ENCODE measurements at places on chromosomes 2 and 18.

DNA sequence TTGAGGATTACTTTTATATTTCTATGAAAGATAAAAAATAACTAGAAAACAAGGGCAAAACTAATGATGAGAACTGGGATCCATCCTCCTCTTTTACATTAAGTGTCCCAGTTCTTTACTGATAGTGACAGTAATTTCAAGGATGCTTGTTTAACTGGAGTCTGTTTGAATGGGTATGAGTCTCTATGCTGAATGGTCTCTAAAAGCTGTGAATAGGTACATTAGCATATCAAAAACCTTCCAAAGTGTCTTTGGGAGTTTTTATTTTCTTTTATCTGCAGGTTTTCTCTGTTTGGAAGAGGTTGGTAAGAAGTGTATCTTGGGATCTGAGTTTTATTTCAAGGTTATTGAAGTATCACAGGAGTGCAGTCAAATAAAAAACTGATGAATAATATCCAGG, 30.0 kb downstream of the DSEL start:
- no peak for DNase-seq

GRCh38 chr2:109453371-109453995, 160.3 kb downstream of the SEPTIN10 start:
- no peak for DNase-seq

- DNase-seq: no peak
These were observed 66.3 kb upstream of the GPR45 start for GRCh38 chr2:105175231-105175630.

- peak; percentile 43 for DNase-seq
These were observed 858 bp downstream of the KCNS3 start for GRCh38 chr2:17879137-17879912.

GRCh38 chr18:55821219-55821618, 233.2 kb upstream of the TCF4 start:
- peak; percentile 24 for DNase-seq

- DNase-seq: peak; percentile 36
These were observed 63.1 kb downstream of the RHOB start for GRCh38 chr2:20509770-20510490.

DNA sequence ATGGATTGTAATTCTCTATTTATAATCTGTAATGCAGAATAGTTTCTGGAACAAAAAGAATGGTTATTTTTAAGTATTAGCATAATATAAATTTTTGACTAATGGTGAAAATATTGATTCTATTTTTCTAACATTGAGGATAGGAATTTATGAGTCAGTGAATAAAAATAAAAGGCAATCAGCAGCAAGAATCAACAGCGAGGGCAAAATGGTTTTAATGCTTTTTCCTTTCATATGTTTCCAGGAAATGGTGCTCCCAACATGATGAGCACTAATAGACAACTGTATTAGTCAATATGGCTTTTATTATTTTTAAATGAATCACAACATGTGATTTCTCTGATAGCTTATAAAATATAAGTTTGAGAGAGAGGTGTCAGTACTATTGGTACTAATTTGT, 90.7 kb upstream of the TFPI start:
- DNase-seq: peak; percentile 48

GRCh38 chr2:157899125-157899839, 23.2 kb upstream of the ACVR1 start:
- no peak for DNase-seq

GRCh38 chr18:49944663-49945062, 131.3 kb upstream of the ACAA2 start:
- peak; percentile 9 for DNase-seq

DNA sequence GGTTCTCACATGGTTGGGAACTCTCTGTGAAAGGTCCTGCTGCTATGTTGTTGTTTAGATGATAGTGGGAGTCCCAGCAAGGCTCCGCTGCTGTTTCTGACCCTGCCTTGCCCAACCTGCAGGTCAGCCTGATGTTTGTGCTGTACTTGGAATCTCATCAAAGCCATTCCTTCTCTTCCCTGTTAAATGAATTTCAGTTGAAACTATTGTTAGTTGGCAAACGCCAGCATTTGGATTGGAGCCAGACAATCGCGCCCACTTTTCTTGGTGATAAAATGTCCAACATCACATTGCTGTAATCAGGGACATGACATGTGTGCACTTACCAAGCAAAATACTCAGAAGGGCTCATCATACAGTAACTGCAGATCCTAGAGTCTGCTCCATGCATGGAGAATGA, 12.8 kb upstream of the TWSG1 start:
- peak; percentile 20 for DNase-seq

DNA sequence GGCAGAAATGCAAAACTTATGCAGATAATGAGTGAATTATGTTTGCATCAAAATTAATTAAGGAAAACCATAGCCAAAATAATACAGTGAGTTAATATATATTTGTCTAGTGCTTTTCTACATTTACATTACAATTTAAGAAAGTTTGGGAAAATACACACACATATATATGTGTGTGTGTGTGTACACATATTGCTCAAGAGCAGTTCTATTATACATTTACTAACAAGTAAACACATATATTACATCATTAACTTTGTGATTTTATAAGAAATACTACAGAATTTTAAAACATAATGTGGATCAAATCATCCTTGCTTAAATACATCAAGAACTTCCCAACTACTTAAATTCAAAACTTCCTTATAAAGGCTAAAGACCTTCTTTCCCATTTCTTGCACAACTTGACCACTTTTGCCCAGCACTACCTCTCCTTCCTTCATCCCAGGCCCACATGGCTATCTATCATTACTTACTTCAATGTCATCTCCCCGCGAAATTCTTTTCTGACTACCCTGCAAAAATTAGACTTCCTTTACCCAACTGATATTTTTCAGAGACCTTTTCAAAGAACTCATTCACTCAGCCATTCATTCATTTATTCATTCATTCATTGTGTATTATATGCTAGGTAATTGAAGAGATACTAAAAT, 68.4 kb downstream of the COL5A2 start:
- DNase-seq: no peak

GRCh38 chr2:227903381-227903780, 31.9 kb downstream of the DAW1 start:
- DNase-seq: no peak

GRCh38 chr18:77374446-77374805, 124.8 kb downstream of the GALR1 start:
- DNase-seq: no peak

DNA sequence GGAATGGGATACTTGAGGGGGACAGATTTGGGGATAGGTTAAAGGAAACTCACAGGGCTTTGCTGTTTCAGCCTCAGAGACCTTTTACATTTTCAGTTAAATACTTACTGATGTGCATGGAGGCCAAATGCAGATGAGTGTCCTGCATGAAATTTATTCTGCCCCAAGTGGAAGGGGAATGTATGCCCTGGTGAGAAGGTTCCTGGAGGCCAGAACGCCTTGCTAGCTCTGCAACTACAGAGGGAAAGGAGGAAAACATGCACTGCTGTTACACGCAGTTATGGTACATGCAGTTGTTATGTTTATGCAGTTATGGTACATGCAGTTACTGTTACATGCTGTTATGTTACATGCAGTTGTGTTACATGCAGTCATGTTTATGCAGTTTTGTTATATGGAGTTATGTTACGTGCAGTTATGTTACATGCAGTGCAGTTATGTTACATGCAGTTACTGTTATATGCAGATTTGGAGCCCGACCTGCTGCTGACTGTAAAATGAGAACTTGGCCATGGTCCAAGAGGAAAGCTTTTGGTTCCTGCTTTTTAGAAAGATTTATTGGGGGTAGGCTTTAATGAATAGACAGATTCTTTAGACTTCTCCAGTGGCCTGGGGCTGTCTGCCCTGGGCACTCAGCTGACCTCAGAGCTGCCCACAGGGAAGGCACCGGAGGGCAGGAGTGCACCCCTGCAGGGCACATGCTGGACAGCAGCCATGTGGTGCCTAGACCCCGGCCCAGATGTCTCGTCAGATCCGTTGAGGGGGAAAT, 84.1 kb downstream of the LDLRAD4 start:
- no peak for DNase-seq

GRCh38 chr2:42809819-42810120, 17.4 kb upstream of the HAAO start:
- peak; percentile 82 for DNase-seq

DNA sequence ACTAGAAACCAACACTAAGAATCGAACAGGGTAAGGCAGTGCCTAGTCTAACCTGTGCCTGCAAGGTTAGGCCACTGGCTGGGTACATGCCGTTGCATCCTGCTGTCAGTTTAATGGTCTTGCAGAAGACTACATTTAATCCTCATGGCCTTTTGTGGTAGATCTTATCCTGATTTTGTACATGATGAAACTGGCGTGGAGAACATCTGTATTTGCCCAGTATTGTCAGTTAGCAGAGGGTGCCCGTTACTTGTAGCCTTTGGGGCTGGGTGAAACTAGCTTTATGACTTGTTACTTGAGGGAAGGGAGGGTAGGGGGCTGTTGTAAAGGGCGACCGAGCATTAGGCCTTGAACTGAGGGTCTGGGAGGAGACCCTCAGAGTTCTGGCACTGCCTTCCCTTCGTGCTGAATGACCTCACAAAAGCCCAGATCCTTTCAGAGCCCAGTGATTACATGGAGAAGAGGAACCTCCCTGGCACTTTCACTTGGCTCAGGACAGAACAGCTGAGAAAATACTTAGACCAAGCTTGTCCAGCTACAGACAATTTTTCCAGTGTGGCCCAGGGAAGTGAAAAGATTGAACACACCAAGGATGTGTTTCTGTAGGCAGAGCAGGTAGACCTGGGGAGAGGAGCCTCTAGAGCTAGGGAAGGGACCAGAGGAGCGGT, 19.5 kb downstream of the SLC20A1 start:
- DNase-seq: no peak

DNA sequence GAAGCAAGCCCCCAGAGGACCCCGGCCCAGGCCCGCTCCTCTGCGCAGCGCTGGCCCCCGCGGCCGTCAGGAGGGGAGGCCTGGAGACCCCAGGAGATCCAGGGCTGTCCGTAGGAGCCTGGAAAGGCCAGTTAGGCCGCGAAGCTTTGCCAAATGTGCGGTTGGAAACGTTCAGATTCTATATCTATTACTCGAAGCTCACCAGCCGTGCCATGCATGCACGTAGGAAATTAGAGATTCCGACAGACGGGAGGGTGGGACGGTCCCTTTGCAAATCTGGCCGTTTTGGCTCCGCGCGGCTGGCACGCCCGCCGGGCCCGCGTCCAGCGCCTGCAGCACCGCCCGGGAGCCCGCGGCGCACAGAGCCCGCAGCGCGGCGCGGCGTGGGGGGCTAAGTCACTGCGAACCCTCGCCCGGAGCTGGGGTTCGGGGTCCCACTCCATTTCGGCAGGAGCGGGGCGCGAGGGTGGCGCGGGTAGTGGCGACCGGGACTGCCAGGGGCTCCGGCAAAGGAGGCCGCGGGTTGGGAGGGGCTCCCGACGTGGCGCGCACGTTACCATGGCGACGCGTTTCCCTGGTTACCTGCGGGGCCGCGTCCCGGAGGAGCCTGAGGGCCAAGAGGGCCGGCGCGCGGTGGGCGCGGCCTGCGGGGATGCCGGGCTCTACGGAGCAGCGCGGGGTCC, 488.6 kb upstream of the SMIM21 start:
- no peak for DNase-seq

GRCh38 chr2:172461591-172462372, 34.4 kb downstream of the ITGA6 start:
- peak; percentile 49 for DNase-seq

GRCh38 chr2:63432373-63432772, 155.9 kb downstream of the WDPCP start:
- peak; percentile 46 for DNase-seq

GRCh38 chr2:130836501-130837174, at the start of gene ARHGEF4:
TSS of gene ARHGEF4 (plus strand) at chr2:130836914. CDS start at chr2:130836954, 40 bp downstream.
- no peak for DNase-seq

GRCh38 chr2:240351826-240352426, 83.5 kb upstream of the GPC1 start:
- no peak for DNase-seq

DNA sequence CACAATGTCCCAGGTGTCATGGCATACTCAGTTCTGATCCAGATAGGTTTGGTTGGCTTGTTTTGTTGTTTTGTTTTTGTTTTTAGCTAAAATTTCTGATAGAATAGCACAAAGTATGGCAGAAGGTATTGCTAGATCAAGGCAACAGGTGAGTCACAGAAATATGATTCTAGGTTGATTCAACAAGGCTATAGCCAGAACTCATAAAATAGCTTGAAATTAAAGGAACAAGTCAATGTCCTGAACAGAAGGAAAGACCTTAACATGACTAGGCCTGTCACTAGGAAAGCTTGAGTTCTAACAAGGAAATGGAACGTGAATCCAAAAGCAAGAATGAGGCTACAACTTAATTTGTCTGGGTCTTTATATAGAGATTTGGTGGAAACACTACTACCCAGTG, 157.1 kb downstream of the GALNT3 start:
- no peak for DNase-seq

GRCh38 chr18:65859075-65859474, 108.3 kb downstream of the CDH7 start:
- DNase-seq: no peak

- DNase-seq: no peak
These were observed 191.2 kb downstream of the VWC2L start for GRCh38 chr2:214601852-214602633.

DNA sequence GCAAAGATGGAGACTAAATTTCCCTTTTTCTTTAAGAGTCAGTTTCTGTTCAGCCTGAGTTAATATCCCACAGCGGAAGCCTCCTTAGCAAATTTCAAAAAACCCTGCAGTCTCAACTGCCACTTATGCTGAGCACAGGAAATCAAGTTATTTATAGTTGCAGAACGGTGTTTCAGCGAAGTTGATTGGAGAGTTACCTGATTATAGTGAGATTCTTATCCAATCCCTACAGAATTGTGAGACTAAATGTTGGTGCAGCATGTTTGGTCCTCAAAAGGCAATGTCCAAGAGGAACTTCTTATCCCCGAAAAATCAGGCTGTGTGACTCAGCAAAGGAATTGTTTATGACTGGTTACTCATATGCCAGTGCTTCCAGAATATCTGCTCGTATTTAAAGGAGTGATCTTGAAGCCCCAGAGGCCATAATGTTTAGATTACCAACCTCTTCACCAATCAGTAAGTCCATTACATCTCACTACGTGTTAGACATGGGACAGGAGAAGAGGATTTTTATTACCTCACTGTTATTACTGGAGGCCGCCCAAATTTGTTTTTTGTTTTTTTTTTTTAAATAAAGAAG, 67.9 kb downstream of the LRRFIP1 start:
- peak; percentile 76 for DNase-seq

- peak; percentile 82 for DNase-seq
These were observed 71.2 kb upstream of the COL3A1 start for GRCh38 chr2:188902901-188903491.

DNA sequence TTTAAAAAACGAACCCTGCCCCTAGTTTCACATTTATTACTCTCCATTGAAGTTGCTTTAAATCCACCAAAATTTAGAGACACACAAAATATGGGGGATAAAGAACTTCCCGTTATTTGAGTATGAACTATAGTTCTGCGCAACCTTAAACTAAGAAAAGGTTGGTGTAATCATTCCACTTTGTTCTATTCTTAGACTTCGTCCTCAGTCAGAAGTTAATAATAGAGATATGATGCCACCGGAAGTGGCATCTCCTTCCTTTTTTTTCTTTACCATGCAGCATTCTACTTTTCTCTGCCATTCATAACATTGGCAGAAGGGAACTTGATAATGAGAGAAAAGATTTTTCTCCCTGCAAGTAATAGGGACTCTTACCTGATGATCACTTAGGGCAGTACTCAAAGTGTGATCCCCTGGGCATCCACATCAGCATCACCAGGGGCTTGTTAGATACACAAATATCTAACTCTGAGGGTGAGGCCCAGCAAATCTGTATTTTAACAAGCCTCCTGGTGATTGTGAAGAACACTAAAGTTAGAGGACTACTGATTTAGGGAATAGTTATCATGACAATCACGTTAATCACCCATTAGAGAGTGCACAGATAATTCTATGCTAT, 147.7 kb upstream of the DTNA start:
- no peak for DNase-seq

Data from cardiac fibroblast (primary cell).